ENCODE measurements at places on chromosomes 1 and 21.
A peak's percentile ranks its signal among the peaks of the same experiment; 100 is the strongest.

- DNase-seq: no peak
Measured at GRCh38 chr1:156942176-156942575, 21.7 kb downstream of the LRRC71 start.

DNA sequence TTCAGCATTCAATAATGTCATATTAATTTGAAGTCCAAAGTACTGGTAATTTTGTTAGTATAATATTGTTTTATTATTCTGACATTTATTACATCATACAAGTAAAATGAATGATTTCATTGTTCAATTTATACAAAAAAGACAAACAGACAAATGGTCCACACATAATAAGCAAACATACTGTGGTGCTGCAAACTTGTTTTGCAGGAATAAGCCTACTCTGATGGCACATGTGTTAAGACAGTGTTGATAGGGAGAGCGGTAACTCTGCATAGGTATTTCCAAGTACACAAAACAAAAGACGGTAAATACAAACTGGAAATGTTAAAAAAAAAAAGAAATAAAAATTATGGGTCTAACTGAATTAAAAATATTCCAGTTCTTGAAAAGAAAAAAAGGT lies 59.7 kb upstream of the DPYD start:
- no peak for DNase-seq

DNA sequence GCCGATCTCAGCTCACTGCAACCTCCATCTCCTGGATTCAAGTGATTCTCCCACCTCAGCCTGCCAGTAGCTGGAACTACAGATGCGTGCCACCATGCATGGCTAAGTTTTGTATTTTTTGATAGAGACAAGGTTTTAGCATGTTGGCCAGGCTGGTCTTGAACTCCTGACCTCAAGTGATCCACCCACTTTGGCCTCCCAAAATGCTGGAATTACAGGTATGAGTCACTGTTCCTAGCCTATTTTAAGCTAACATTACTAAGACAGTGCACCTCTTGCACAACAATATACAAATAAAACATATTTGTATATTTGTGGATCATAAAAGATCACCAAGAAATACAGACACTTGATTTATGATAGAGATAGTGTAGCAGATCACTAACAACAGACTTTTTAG lies 139.1 kb downstream of the DUSP10 start:
- DNase-seq: no peak

DNA sequence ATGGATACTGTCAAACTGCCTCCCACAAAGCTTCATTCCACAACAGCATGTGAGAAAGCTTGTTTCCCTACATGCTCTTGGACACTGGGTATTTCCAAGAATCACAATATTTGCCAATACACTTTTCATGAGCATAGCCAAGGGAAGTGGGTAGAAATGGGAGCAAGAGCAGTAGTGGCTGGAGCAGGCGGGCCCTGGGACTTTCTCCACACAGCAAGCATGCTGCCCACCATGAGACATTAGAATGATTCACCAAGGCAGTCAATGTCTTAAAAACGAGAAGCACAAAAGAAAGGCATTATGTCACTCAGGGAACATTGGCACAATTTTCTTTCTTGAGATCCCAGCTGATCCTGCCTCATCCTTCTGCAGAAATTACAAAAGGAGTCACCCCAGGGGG lies 371.6 kb upstream of the RUNX1 start:
- no peak for DNase-seq

DNA sequence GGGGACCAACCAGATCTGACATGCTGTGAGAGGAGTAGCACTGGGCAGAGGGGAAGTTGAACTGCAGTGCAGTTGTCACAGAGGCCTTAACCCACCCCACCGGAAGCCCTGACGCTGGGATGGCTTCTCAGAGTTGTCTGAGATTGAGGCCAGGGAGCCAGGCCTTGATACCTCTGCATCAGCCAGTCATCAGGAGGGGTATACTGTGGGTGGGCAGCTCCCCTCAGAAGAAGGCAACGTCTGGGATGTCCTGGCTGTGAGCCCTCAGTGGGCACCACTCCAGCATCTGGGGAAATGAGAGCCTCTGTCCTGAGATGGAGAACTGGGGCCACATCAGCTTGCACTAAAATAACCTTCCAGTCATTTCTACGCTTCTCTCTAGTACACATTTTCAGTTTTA lies 47.9 kb upstream of the BCAR3 start:
- DNase-seq: no peak

GRCh38 chr1:31643976-31644559 lies 608 bp downstream of the PEF1 start:
- DNase-seq: no peak

DNA sequence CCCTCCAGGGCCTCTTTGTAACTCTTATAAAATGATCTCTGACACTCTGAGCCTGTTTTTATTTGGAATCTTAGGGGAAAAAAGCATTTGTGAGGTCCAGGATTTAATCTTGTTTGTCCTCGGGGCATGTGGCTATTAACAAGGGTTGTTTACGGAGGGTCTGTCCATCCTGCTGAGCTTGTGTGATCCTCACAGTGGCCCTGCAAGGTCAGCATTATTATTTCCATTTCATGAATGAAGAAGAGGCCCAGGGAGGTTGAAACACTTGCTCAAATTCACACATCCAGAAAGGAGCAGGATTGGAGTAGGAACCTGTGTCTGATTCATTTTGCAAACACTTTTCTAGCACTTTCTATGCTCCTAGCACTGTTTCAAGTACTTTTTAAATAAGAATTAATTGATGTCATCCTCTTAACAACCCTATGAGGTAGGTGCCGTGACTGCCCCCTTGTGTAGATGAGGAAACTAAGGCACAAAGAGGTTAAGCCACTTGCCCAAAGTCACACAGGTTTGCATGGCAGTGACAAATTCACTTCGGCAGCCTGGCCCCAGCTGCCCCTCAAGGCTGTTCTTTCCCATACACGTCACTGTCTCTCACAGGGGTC lies 178.9 kb downstream of the MIS18A start:
- no peak for DNase-seq

- no peak for DNase-seq
Measured at GRCh38 chr1:226475142-226475511, 67.2 kb upstream of the PARP1 start.

DNA sequence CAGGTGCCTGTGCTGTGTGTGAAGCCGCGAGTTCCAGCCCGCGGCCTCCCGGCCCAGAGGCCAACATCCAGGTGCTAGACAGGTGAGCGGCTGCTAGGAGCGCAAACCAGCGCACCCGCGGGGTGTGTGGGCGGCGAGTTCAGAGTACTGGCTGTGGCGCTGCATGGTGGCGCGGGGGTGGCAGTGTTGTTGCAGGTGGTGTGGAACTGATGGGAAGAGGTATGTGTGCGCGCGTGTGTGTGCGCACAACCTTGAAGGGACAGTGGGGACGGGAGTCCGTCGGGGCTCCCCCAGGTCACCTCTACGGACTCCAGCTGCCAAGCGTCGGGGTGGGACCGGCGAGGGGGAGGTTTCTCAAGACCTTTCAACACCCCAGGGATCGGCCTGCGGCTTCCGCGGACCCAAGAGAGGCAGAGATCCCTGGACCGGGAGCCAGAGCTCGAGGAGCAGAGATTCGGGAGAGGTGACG lies 433 bp upstream of the DMBX1 start:
- DNase-seq: no peak

DNA sequence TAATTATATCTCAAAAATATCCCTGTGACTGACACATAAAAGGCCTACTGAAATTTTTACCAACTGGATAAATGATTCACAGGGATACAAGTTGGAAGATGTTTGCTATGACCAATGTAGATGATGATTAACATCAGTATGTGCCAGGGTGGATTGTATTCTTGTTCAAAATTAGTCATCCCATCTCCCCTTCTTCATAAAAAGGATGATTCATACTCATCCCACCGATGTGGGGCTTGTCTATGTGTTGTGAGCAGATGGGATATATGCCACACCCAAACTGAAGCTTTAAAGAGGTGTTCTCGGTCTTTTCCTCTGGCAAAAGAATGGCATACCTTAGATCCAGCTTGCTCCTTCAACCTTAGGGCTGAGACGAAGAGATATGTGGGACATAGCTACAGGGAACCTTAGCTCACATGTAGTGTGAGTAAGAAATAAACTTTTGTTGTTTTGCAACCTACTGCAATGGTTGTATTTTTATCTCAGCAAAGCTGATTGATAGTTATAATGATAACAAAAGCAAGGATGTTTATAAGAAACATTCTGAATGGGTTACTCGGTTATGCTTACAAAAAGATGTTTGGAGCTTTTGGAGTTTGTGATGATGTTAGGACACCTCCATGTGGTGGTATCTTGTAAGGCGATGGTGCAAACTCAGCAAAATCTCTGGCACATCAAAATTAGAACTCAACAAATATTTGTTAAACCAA lies 29.4 kb downstream of the SPATA17 start:
- DNase-seq: no peak

DNA sequence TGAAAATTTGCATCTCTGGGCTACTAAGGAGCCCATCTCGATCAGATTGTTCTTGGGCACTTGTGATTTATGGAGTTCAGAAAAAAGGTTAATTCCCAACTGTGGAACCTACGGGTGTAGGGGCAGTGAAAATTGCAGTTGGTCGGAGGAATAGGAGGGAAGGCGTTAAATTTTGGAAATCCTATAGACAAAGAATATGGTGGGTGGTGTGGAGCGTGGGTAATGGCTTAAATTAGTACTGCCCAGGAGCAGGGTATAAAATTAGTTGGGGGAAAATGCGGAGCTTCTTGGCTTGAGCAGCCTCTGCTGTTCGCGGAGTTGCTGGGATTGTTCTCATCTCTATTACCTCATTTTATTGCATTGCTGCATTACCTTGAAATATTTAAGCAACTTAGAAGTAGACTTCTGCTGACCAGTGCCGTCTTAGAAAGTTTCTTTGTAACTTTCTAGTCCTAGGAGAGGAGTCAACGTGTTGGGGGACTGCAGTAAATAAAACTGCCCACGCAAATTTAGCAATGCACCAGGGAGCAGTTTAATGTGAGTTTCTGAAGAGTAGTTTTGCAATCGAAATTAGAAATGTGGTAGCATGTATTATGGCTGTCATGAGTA lies 514 bp downstream of the S1PR1 start:
- DNase-seq: peak; percentile 45

GRCh38 chr21:45863751-45864150 lies 117.8 kb upstream of the COL6A1 start:
- DNase-seq: no peak

GRCh38 chr1:35288761-35289160 lies 20.3 kb downstream of the ZMYM4 start:
- DNase-seq: no peak

DNA sequence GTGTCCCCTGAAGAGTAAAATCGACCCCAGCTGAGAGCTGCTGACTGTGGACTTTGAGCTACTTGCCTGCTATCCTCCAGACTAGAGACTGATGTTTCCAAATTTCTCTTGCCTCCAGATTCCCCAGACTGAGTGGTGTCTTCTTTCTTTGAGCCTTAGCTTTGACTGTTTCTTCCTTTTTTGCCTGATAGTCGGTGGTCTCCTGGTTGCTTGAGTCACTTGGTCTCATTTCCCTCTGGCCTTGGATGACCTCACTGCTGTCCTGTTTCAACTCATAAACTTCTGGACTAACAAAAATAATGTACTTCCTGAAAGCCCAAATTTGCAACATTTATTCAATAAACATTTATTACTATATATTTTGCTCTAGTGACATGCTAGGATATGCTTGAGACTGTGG lies 52.9 kb upstream of the DIPK1A start:
- no peak for DNase-seq

- no peak for DNase-seq
Measured at GRCh38 chr1:36080801-36081200, 3.1 kb upstream of the TEKT2 start.

GRCh38 chr1:910881-911721 lies 12.6 kb upstream of the SAMD11 start:
- no peak for DNase-seq

GRCh38 chr1:36436821-36437220 lies 13.4 kb downstream of the OSCP1 start:
- no peak for DNase-seq

- DNase-seq: no peak
Measured at GRCh38 chr1:84721152-84721551, 30.9 kb upstream of the SSX2IP start.

GRCh38 chr1:55140546-55140983 lies 74.6 kb downstream of the USP24 start:
- peak; percentile 11 for DNase-seq

DNA sequence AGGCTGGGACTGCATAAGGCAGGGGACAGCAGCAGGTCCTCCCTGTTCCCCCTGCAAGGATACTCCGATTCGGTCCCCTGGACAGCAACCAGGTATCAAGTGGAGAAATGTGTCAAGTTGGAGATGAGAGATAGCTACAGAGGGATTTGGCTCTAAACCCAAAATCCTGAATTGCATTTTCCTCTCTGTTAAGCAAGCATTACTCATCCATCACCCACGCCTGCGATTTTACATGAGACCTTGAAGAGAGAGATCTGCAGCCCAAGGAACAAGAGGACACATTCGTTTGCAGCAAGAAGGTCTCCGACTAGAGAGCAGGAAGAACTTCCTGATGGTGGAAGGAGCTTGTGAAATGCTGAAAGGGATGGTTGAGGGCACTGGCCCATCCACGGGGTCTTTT lies 21.9 kb downstream of the SYT2 start:
- DNase-seq: no peak

DNA sequence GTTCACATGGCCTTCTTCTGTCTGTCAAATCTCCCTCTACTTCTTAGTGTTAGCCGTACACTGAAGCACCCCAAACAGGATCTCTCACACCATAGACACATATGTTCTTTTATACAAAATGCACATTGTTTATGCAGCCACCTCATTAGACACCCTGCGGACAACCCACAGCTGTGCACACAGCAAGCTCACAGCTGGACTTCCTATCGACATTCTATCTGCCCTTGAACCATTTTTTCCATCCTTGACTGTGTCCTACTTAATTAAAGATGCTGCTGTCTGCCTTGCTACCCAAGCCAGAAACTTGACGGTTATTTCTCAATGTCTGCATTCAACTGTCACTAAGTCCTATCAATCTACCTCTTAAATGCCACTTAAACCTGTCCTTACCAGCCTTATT lies 3.2 kb upstream of the ZBTB21 start:
- DNase-seq: no peak

- no peak for DNase-seq
Measured at GRCh38 chr1:26907071-26907917, 6.5 kb downstream of the NR0B2 start.

- no peak for DNase-seq
Measured at GRCh38 chr1:25204797-25205480, 27.4 kb downstream of the SYF2 start.

GRCh38 chr1:205917466-205918238 lies 25.6 kb downstream of the SLC26A9 start:
- no peak for DNase-seq
